ENCODE measurements at places on chromosomes 2 and 18.
A peak's percentile ranks its signal among the peaks of the same experiment; 100 is the strongest.

DNA sequence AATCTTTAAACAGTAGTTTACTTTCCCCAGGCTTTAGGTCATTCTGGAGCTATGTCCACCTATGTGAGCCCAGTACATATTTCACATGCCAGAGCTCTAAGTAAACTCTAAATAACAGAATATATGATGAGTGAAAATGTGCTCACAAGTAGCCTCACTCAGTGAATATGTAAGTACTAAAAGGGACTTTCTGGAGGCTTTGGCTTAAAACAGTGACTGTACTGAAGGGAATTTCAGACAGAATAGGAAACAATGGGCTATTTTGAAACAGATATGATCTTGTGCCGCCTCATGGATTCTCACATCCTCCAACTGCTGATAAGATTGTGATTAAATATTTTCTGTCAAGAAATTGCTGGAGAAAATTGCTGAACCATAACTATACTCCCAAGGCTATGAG lies 747.9 kb downstream of the SOCS6 start:
- no peaks in the 10 kb centered on the region for H3K4me1 ChIP-seq
- H3K36me3 ChIP-seq: no peaks in the 10 kb centered on the region
- H3K27me3 ChIP-seq: no peaks in the 10 kb centered on the region
- H3K27ac ChIP-seq: peak overlapping the region; percentile 29
- DNase-seq: peak; percentile 6

DNA sequence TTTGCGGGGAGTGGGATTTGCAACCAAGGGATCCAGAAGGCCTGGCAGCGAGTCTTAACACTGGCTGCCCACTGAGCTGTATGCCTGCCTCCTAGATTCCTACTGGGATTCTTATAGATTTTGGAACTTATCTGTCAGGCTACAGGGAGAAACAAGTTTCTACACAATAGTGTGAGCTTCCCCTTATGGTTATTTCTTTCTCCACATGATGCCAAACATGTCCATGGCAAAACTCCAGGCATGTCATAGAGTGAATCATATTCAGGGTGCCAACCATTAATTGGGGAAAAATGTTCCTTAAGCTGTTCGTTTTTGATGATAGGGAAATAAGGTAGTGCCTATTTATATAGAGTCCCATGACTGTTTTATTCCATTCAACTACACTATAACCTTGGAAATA lies 1185.2 kb upstream of the CELF4 start:
- no peaks in the 10 kb centered on the region for H3K27me3 ChIP-seq
- no peaks in the 10 kb centered on the region for H3K4me1 ChIP-seq
- no peak overlapping the region for H3K4me3 ChIP-seq
- H3K36me3 ChIP-seq: no peaks in the 10 kb centered on the region
- H3K27ac ChIP-seq: no peak overlapping the region
- no peak for DNase-seq

DNA sequence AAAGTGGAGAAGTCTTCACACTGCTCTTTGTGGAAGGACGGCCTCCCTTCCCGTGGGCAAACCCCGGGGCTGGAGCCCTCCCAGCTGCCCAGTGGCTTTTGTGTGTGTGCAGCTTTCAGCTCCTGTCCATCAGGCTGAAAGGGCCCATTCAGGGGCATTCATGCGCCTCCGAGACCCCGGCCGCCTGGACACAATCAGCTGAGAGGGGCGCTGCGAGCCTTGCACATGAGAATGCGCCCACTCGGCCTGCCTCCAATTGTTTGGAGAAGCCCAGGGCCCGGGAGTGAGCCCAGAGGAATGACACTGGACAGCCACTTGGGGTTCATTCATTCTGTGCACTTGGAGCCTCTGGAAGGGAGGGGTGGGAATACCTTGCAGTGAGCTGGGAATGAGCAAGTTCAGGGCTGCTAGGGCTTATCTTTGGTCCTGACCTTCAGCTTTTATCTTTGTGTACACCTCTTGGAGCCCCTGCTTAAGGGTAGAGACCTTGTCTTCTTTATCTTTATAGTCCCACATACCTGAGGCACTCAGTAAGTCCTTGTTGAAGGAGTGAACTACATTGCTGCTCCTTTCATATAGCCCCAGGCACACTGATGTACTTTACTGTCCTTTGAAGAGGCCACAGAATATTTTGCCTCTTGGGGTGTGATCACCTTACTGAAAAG lies 56.5 kb downstream of the TCF7L1 start:
- no peak overlapping the region for H3K27ac ChIP-seq
- H3K36me3 ChIP-seq: no peaks in the 10 kb centered on the region
- peaks cover 6% of the 10 kb centered on the region for H3K4me1 ChIP-seq

DNA sequence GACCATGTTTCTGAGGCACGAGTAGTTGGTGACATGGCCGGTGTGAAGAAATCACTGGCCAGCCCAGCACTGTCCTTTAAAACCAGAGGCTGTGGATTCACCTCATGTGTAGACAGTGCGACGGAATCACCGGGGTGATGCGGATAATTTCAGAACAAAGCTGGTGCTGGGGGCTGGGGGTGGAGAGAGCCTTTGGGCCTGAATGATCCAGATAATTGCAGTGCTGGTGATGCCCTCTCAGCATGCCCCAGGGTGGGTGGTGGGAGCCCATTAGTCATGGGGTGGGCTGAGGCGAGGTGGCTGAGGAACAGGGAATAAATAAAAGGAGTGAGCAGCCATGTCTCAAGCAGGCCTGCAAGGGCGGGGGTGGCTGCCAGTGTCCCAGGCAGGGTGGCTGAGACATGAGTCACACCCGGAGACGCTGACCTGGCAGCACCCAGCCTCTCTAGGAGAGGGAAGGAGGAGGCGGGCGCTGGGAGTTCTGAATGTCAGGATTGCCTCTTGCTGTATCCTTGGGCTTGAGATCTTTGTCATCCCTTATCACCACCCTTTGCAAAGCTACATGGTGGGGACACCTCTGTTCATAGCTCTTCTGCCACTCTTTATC lies 151.1 kb upstream of the MSH6 start:
- no peak overlapping the region for H3K4me3 ChIP-seq
- no peak overlapping the region for H3K27ac ChIP-seq

DNA sequence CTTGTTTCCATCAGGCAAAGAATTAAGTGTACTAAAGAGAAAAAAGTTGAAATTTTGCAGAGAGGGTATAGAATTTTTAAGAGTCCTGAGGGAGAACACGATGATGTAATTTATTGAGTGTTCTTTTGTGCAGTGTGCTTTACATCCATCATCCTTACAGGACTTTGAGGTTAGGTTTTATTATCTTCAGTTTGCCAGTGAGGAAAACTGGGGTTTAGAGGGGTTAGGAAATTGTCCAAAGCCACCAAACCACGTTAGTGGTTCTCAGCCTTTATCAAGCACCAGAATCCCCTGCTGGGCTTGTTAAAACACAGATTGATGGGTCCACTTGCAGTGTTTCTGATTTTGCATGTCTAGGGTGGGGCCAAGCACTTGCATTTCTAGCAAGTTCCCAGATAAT lies 277.5 kb downstream of the KCNS3 start:
- H3K4me3 ChIP-seq: no peak overlapping the region
- H3K27me3 ChIP-seq: no peaks in the 10 kb centered on the region
- H3K4me1 ChIP-seq: no peaks in the 10 kb centered on the region
- DNase-seq: no peak
- no peak overlapping the region for H3K27ac ChIP-seq

All from trophoblast cell (in vitro differentiated cells and primary cell).